GDM1 (cell line): ENCODE measurements at places on chromosomes 4 and X.

DNA sequence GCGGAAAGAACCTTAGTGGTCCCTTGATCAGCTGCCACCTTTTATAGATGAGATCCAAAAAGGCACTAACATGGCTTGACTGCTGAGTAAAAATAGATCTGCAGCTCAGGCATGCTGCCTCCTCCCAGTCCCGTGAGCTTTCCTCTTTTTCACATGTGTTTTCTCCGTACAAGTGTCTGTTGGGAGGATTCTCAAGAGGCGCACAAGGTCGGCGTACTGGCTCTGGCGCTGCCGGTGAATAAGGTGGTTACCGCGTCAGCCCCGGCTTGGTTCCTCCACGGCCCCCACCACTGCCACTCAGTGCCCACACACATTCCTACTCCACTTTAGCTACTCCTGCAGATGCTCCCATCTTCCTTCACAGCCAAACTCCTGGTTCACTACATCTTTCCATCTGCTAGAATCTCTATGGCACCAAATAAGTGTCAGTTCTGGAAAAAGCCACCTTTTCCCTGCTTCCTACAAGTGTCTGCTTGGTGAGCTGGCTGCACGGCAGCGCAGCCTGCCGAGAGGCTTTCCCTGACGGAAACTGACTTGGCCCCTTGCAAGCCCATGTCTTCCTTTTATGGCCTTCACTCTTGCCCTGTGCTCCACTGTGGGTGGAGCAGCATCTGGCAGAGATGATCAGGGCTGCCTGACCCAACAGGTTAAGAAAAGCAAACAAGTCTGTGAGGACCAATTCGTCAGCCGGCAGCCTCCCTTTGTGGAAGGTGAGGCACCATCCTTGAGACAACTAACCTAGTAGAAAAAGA, 99.8 kb downstream of the KLHL8 start:
- DNase-seq = no peak

DNA sequence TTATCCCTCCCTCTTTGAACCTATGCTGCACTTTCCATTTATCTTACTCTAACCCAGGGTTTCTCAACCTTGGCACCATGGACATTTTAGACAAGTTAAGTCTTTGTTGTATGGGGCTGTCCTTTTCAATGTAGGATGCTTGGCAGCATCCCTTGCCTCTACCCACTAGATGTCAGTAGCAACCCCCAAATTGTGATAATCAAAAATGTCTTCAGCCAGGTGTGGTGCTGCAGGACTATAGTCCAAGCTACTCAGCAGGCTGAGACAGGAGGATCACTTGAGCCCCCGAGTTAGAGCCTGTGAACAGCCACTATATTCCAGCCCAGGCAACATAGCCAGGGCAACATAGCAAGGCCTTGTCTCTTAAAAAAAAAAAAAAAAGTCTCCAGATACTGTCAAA, 7.0 kb downstream of the LRCH2 start:
- no peak for DNase-seq

- no peak for DNase-seq
These were observed 18.2 kb downstream of the PRDM8 start for GRCh38 chr4:80215449-80216052.

DNA sequence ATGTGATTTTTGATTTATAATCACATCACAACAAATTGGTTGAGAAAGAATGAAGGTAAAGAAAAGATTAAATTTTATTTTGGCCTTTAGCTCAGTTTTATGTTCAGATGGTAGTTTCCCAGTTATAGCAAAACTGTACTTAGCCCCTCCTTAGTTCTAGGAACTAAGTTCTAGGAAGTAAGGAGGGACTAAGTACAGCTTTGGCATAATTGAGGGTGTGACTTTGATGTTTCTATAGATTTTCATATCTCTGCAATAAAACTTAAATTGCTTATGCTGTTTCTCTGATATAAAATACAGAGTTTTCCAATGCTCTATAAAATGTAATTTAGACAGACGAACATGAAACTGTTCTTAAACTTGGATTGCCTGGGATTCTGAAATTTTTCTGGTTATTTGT, 46.6 kb upstream of the SLC4A4 start:
- no peak for DNase-seq

GRCh38 chrX:18534949-18535348, 109.5 kb downstream of the CDKL5 start:
- DNase-seq = no peak

DNA sequence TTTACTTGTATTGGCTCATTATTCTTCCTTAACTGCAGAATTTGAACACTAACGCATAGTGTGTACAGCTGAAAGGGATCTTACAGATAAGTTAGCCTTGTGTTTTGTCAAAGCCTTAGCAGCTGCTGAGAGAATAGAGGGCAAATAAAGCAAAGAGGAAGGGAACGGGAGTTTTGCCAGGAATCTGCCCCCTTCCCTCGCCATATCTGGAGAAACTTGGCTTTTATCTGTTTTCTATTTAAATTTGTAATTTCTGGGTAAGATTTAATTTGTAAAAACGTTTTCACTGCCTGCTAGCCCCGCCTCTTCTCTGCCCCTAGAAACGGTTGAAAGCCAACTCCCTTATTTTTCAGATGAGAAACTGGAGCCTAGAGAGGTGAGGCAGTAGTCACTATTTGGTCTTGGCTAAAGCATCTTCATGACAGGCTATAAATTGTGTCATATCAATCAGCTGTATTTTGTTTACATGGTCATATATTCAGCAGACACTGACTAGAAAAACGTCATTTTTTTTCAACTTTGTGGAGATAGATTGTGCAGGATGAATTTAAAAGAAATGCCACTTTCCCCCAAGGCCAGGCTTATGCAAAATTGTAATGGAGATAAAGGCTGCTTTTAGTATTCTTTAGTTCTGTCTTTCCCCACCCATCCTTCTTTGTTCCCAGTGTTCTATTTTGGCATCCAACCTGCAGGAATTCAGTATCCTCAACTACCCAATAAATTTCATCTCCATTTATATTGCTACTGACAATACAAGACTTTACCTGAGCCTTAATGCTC, 319.4 kb downstream of the SH2D1A start:
- DNase-seq = no peak

GRCh38 chrX:153628665-153629064, 18.3 kb upstream of the DUSP9 start:
- DNase-seq = no peak

GRCh38 chr4:148954011-148954749, 512.0 kb upstream of the NR3C2 start:
- DNase-seq = no peak

DNA sequence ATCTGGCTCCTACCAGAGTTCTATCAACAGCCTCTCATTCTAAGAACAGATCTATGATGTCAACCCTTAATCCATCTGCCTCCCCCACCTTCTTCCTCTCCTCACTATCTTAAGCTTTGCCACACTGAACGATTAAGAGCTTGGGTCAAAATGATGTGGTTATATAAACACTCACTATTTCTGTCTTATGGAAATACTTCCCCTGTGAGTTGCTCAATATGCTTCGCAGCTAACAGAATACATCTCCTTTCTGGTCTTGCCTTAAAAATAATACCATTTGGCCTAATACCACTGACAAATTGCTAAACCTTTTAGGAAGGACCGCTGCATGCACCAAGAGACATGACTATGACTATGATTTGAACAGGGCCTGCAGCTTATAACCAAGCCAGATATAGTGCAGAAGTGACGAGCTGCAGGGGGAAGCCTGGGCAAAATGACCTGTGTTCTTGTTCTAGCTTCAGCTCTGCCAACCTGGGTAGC, 130.9 kb downstream of the RNF150 start:
- no peak for DNase-seq

DNA sequence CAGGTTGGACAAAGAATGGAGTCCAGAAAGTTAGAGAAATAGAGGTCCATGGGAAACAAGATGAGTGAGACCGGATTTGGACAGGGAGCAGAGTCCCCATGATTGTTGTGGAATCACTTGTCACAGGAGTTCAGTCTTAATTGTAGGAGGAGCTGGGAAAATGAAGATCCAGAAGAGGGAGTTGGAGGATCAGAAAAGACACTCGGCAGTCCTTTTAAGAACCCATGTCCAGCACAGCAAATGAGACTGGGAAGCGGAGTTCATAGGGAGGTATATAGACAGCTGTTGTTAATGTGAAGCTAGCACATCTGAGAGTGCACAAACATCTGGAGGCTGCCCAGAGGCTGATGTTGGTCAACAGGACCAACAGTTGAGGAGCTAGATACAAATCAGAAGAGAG, 111.4 kb upstream of the RXFP1 start:
- no peak for DNase-seq

GRCh38 chrX:127459790-127460189, 592.4 kb downstream of the ACTRT1 start:
- DNase-seq = no peak

DNA sequence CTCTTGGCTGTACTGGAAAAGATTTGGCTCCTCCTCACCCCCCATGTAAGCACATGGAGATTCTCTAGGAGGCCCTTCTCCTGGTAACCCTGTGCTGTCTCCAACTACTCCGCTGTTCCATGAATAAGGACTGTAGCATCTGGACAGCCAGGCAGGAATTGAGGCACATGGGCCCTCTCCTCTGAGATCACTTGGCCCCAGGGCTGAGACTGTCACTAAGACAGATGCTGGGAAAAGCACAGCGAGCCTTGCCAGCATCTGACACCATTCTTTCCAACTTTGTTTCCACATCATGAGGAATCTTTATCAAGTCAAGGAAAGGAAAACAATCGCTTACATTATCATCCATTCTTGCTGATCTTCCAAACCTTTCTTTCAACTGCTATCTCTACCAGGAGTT, 222.6 kb upstream of the INTU start:
- no peak for DNase-seq

DNA sequence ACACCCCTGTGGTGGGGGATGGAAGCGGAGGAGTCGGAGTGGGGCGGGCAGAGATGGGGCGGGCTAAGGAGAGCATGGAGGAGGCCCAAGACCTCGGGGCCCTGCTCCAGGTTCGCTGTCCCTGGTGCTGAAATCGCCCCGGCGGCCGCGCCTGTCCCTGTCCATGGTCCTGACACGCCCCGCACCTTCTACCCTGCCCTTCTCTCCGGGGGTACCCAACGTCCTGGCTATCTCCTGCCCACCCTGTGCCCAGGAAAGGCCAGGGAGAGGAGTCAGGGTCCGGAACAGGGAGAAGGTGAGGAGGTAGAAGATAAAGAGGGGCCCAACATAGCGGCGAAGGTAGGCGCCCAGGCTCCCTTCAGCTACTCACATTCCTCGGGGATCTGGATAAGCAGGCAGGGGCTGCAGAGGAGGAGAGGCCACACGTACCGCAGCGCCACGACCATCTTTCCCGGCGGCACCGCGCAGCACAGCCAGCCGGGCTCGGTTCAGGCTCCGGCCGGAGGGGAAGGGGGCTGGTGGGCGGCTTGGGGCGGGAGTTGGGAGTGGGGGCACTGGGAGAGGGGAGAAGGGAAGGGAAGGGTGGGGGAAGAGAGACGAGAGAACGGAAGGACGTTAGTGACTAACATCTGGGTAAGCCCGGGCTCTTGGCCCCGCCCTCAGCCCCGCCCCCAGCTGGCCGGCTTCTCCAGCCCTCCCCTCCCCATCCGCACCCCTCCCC, 10.4 kb downstream of the L1CAM start:
- DNase-seq = peak; percentile 45

GRCh38 chr4:62656006-62656405, 1455.9 kb downstream of the ADGRL3 start:
- DNase-seq = no peak

DNA sequence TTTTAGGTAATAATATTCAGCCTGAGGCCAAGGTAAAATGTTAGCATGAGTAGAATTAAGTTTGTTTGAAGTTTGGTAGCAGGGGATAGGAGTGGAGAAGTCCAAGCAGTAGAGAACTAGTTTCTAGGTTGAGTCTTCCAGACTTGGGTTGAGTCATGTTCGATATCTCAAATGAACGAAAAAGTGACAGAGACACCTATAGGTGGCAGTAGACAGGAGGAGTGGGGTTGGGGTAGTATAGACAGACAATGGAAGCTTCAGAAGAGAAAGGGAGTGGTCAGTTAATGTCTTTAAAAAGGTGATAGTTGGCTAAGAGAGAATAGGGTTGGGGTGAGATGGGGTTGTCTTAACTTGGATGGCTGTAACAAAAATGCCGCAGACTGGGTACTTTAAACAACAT, 58.7 kb upstream of the EMCN start:
- no peak for DNase-seq

- no peak for DNase-seq
These were observed 86.9 kb downstream of the MAB21L2 start for GRCh38 chr4:150668824-150669223.

- no peak for DNase-seq
These were observed 706.4 kb downstream of the SMARCA1 start for GRCh38 chrX:128816919-128817318.

GRCh38 chr4:173333658-173334084, 487 bp downstream of the HMGB2 start:
- DNase-seq = peak; percentile 30

DNA sequence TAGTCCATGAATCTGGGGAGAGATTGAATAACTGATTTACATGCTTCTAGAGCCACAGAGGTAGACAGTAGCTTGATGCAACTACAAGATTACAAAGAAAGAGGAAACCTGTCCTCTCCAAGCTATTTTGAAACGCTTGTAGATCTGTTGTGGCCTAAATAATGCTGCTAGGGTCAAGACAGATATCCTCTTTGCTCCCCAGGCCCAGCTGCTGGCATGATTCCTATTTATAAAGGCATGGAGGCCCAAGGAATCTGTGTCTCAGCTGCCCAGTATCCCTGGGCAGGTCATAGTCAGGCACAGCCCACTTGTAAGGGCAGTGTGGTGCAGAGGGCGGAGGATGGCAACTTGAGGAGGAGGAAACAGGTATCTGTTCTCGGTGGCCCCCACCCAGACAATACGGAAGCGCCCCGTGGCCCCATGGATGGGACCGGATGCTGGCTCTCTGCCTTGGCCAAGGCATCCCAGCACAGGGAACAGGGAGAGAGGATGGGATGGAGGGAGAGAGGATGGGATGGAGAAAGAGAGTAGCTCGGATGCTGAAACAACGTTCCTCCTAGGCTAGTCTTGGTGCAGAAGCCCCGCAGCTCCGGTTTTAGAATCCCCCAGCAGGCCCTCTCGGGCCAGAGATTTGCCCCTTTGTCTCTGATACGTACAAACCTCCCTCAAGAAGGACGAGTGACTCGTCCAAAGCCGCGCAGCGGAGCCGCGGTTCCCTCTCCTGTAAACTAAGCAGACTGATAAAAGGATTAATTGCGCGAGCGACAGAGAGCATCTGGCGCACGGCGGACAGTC, 767 bp upstream of the SMIM20 start:
- DNase-seq = no peak
